ENCODE measurements at places on chromosomes 7 and 10. TPM values are rescaled to one million over a fixed set of nuclear protein-coding genes. Genes with fewer than 3 reads are reported as not detected.
A peak's percentile ranks its signal among the peaks of the same experiment; 100 is the strongest.

AIFM2 gene
- total RNA-seq = 20.6 TPM

AFAP1L2 gene
- 1.1 TPM for total RNA-seq

SDK1 gene
- 20.0 TPM for total RNA-seq

SPDYE1 gene
- not detected for total RNA-seq

FAM204A gene
- 40.6 TPM for total RNA-seq

MCM10 gene
- total RNA-seq = 42.0 TPM

SH2D4B gene
- 0.24 TPM for total RNA-seq

RBP3 gene
- not detected for total RNA-seq

SAMD9L gene
- 60.8 TPM for total RNA-seq

DNA sequence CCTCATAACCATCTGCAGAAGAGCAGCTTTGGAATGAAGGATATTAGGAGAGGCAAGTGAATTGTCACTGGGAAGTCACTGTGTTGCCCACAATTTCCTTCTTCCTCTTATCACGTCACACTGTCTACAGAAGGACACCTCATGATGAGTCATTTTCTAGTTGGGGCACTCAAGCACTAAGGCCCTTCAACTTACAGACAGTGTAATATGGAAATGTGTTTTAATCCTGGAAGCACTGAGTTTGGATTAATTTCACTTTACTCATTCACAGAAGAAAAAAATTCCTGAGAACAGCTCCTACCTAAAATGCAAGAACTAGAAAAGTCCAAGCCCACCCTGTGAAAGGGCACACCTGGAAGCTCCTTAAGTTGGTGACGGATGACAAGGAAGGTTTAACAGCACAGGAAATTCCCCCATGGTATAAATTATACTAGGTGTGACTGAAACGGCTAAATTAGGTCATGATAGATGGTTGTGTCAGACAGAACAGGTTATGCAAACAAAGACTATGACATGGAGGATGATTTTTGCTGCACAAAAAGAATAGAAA lies 56.6 kb downstream of the PARD3 start:
- DNase-seq = peak; percentile 58

- DNase-seq = no peak
Measured at GRCh38 chr10:77383861-77384553, 253.6 kb downstream of the KCNMA1 start.

DNA sequence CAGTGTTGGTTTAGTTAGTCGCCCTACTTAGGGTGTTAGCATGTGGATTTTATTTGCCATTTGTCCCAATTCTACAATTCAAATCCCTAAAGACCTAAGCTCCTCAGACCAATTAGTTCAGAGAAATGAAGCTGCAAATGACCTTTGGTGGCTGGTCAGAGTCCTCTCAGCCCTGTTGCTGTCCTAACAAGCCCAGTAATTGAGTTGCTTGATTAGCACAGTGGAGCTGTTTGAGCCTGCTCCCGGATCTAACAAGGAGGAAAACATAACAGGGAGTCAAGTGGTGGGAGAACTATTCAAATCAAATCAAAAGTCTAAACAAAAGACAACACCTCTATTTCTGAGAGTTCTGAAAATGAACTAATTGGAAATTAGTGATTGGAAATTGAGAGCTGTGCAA lies 22.1 kb downstream of the ZDHHC6 start:
- DNase-seq = no peak

GRCh38 chr7:56079450-56080185 lies 13.1 kb downstream of the PHKG1 start:
- DNase-seq = no peak

GRCh38 chr7:51141451-51142003 lies 175.1 kb downstream of the COBL start:
- peak; percentile 56 for DNase-seq

- peak; percentile 54 for DNase-seq
Measured at GRCh38 chr10:64115908-64116643, 594.9 kb downstream of the REEP3 start.

DNA sequence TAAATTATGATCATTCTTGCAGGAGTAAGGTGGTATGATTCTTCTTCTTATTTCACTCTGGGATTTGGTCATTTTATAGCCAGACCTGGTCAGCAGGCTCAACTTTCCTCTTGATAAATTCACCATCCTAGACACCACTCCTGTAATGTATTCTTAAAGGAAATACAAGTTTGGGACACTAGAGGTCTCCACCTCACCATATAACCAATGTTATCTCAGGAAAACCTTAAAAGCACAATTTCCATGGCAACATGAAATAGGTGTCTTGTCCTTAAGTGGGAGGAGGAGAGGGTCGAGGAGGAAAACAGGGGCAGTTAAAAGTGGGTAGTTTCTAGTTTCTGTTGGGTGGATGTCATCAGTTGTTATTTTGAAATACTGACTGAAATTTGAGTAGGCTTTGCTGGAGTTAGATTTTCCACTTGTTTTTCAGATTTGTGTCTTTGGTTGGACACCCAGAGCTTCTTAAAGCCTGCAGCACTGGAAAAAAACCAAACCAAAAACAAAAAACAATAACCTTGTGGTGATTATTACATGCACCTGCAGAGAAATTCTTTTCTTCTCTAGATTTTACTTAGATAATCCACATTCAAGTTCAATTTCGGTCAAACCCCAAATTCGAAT lies 163.1 kb downstream of the PRKCQ start:
- peak; percentile 27 for DNase-seq

DNA sequence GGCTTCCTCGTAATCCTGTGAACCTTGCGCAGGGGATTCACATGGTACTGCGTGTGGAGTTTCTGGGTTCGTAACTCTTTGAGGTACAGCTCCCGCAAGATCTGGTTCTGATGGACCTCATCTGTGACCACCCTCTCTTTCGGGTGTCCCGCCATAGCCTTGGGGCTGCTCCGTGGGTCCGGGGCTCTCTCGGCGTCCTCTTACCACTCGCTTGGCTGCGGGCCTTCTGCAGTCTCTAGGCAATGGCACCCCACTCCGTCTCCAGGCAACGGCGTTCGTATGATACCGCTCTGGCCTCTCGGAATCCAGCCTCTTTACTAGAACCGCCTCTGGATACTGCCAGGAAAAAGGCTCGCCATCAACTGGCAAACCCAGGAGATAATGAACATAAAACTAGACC lies 54.7 kb upstream of the AMPH start:
- DNase-seq = no peak

DNA sequence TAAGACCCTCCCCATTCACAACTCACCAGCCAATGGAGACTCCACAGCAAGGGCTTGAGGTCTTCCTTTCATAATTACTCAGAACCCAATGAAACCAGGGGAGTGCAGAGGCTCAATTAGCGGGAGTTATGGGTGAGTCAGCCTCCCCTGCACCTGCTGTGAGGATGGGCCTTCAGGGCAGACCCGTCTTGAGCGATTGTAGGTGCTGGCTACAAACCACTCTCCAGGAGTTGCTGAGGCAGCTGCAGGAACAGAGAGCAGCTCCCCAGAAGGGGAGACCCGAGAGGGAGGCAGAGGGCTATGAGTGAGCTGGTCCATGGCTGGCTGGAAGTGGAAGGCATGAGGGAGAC lies 58.5 kb upstream of the SORCS3 start:
- DNase-seq = no peak

DNA sequence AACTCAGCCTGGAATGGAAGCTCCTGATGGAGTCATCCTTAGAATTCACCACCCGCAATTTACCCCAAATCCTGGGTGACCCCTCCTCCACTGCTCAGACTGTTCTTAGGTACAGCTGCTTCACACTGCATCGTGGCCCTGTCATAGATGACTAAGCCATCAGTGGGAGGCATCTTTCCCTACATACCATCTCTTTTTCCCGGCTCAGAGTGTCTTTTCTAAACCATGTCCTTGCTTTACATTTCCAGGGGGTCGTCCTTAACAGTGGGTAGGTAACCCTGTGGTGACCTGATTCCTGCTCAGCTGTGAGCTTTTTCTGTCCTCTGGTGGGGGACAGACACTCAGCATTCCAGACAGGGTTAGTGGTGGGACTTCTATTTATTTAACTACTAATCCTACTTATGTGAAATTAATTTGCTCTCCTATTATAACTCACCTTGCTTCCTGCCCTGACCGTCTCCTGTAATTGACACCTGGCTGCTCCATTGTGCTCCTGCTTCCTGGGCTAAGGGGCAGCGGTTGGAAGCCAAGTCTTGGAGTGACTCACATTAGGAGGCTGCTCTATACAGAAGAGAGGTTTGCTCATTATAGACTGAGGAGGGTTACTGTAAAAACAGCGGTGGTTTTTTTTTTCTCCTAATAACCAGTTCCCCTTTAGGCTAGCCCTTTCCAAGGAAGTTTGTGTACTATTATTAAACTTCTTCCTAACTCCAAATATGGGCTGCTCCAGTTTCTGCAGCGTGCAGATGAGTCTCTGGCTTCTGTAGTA lies 40.6 kb downstream of the PYROXD2 start:
- DNase-seq = peak; percentile 45

DNA sequence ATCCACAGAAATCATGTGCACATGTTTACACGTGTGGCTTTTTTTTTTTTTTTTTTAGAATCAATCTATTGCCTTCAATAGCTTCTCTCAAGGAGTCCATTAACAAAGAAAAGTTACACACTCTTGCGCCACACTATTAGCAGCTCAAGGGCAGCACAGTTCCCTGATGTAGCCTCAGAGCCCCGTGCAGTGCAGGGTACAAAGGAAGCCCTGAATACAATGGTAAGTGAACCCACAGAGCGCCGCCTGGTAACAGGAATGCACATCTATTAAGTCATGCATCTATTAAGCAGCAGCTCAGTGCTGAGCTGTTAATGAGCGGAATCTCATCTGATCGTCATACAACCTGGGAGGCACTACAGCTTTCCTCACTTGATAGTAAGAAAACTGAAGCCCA lies 113.7 kb upstream of the PDLIM1 start:
- no peak for DNase-seq

DNA sequence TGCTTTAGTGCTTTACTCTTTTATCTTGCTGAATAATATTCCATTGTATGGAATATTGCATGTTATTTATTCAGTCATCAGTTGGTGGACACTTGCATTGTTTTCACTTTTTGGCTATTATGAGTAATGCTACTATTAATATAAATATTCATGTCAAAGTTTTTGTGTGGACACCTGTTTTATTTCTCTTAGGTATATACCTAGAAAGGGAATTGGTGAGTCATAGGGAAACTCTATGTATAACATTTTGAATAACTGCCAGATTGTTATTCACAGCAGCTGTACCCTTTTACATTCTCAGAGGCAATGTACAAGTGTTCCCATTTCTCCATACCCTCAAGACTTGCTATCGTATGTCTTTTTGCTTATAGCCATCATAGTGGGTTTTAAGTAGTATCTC lies 268.7 kb downstream of the SEMA3A start:
- no peak for DNase-seq

GRCh38 chr10:30359373-30360206 lies 10.5 kb upstream of the MTPAP start:
- DNase-seq = peak; percentile 78

DNA sequence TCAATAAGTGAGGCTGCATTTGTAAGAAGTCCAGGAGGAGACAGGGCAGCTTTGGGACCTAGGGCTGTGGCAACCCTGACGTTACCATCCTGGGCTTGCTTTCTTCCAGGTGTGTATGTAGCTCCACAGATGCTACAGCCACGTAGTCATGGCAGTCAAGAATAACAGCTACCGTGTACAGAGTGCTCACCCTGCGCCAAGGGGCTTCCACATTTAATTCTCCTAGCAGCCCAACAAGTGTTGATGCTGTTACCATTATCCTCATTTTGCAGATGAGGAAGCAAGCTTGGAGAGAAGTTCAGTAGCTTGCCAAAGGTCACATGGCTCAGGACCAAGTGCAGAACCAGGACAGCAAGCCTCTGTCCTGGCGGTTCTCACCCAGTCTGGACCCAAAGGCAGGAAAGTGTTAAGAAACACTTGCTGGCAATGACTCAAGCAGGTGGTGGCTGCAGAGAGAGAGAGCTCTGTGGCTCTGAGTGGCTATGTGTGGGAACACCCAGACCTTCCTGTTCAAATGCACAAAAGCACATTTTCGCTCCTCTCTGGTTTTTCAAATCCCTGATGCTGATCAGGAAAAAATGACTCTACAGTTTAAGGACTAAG lies 89.8 kb downstream of the CREM start:
- DNase-seq = no peak
